Aortic smooth muscle cell (primary cell): ENCODE measurements at places on chromosomes 1 and 21. TPM values are rescaled to one million over a fixed set of nuclear protein-coding genes. Genes with fewer than 3 reads are reported as not detected.

LCE3E gene
- total RNA-seq: not detected in 2 replicates

ARHGEF16 gene
- total RNA-seq: 0.25 and 0.40 TPM in 2 replicates

KCNK2 gene
- 2.8 and 9.5 TPM in 2 replicates for total RNA-seq

LIN28A gene
- not detected in 2 replicates for total RNA-seq

ADGRB2 gene
- total RNA-seq: 4.0 and 4.9 TPM in 2 replicates

ST3GAL3 gene
- total RNA-seq: 19.8 and 25.4 TPM in 2 replicates

IL10RB gene
- total RNA-seq: 52.4 and 56.5 TPM in 2 replicates

PTPRC gene
- total RNA-seq: 0.12 and 0.40 TPM in 2 replicates

CA14 gene
- total RNA-seq: not detected in 2 replicates

GBP7 gene
- not detected in 2 replicates for total RNA-seq

NEGR1 gene
- total RNA-seq: 17.7 and 43.2 TPM in 2 replicates

KRTAP7-1 gene
- total RNA-seq: not detected in 2 replicates

LRRIQ3 gene
- 0.26 and 0.68 TPM in 2 replicates for total RNA-seq

PRR9 gene
- total RNA-seq: not detected in 2 replicates

WLS gene
- 173 and 276 TPM in 2 replicates for total RNA-seq

UTP25 gene
- 11.1 and 16.2 TPM in 2 replicates for total RNA-seq

CCDC185 gene
- not detected in 2 replicates for total RNA-seq

CASQ1 gene
- total RNA-seq: 0.26 and 0.50 TPM in 2 replicates

GLUL gene
- 182 and 223 TPM in 2 replicates for total RNA-seq

PTPN7 gene
- total RNA-seq: not detected in 2 replicates

TMEM51 gene
- total RNA-seq: 2.7 and 4.2 TPM in 2 replicates

CRB1 gene
- total RNA-seq: 0.25 and 0.26 TPM in 2 replicates

ASTN1 gene
- under 0.01 TPM in 1 of 2 replicates, not detected in the other for total RNA-seq

PIGR gene
- total RNA-seq: not detected in 2 replicates

TNFSF4 gene
- total RNA-seq: 1.2 and 2.1 TPM in 2 replicates

CRTC2 gene
- total RNA-seq: 2.6 and 2.8 TPM in 2 replicates

HHIPL2 gene
- total RNA-seq: 0.19 and 0.53 TPM in 2 replicates

FMN2 gene
- total RNA-seq: 6.5 and 8.3 TPM in 2 replicates

MPZ gene
- 1.6 and 1.7 TPM in 2 replicates for total RNA-seq

DVL1 gene
- 63.8 and 102 TPM in 2 replicates for total RNA-seq

LRRC52 gene
- total RNA-seq: not detected in 2 replicates
